ENCODE measurements at places on chromosomes 13 and 19.

DNA sequence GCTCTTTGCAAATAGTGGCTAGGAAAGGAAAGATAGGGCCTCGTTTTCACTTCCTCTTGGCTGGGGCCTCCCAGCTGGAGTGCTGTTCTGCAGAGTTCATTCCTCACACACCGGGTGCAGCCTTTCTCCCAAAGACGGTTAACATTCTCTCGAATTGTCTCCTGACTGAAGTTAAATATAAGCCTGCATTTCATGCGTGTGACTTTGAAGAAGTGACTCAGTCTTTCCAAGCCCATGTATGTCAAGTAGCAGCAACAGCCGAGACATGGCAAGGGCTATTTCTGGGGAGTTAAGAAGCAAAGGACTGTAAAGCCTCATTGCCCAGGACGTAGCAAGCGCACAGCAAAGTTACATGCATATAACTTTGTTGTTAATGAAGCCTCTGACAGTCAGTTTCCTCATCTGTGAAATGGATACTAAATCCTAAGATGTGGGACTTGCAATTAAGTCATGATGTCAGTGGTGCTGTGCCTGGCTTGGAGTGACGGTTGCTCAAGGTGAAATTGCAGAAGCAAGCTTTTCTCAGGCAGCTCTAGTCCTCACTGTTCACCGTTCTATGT, 502.4 kb downstream of the MYO16 start:
- no peak for DNase-seq

GRCh38 chr13:100610391-100611347, 22.1 kb upstream of the GGACT start:
- DNase-seq = no peak

DNA sequence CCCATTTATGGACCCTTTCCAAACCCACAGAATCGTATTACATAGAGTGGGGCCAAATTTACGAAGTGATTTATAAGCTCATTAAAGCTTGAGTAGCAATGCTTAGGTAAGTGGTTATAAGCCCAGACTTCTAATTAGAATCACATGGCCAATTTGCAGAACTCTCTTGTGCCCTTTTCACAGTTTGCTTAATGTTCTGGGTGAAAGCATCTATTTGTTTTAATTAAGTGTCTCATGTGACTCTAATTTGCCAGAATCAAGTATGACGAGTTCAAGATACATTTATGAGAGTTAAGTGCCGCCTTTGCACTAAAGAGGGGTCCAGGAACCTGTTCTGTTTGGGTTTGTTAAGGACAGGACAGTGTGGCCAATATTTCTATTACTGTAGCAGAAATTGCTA, 46.0 kb upstream of the ZNF681 start:
- no peak for DNase-seq

DNA sequence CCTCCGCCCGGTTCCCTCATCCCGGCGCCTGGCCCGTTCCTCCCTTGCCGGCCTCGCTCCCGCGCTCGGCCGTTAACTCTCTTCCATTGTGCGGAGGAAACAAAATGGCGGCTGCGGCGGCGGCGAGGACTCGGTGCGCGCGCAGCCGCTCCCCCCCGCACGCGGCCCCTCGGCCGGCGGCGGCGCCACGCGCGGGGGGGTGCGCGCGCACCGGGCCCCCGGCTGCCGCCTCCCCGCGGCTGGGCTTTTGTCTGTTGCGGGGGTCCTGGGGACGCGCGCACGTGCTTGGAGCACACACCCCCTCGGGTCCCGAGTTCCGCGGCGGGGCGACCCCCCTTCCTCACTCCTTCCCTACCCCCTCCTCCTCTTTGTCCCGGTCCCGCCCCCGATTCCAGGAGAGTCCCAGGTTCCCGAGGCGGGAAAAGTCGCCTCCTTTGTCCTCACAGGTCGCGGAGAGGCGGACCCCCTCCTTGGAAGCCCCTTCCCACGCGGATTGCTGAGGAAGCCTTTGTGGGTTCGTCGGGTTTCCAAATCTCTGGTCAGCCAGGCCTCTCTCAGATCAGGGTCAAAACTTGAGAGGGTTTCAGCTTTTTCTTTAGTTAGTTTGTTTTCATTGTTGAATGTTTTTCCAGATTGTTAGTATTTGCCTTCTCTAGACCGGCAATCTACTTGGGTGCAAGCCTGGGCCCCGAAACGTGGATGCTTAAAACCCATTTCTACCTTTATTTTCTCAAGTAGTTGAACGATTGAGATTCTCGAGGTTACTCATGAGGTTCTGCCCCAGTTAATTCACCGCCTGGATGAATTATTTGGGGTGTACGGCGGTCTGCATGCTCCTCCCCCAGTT, 687 bp downstream of the ILF3 start:
- peak; percentile 22 for DNase-seq

GRCh38 chr13:41935501-41935900, 25.4 kb downstream of the VWA8 start:
- DNase-seq = no peak

- DNase-seq = no peak
Measured at GRCh38 chr19:3513229-3514140, 7.4 kb downstream of the FZR1 start.

GRCh38 chr13:114110091-114110829, 22.2 kb downstream of the RASA3 start:
- peak; percentile 61 for DNase-seq

- DNase-seq = no peak
Measured at GRCh38 chr13:56720841-56721240, 419.9 kb upstream of the PRR20A start.

DNA sequence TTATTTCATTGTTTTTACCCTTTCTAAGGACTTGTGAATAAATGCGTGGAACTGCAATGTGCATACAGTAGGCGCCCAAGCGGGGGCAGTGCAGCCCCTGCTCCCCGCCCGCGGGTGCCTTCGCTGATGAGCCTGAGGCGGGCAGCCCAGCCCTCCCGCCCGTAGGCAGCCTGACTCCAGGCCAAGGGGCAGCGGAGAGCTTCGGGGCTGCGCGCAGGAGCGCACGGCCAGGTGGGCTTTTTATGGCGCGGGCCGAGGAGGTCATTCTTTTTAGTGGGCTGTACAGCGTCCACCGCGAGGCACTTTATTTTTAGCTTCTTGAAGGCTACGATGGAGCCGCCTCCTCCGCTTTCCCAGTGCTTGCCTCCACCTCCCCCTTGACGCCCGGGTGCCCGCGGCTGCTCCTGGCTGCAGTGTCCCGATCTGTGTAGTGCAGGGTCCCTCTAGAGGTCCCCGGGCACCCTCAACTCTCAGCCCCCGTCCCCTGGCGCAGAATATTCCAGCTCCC, 60.5 kb downstream of the CCNE1 start:
- DNase-seq = no peak

Data from central memory CD8-positive, alpha-beta T cell (primary cell).